Glomerular endothelial cell (primary cell): ENCODE measurements at places on chromosomes 1 and 21. TPM values are rescaled to one million over a fixed set of nuclear protein-coding genes. Genes with fewer than 3 reads are reported as not detected.

FAM177B gene
- total RNA-seq: not detected in 2 replicates

AJAP1 gene
- total RNA-seq: 0.06 and 1.5 TPM in 2 replicates

OXCT2 gene
- 1.2 and 2.5 TPM in 2 replicates for total RNA-seq

GNAT2 gene
- total RNA-seq: not detected in 2 replicates

AMY2B gene
- 0.73 and 5.1 TPM in 2 replicates for total RNA-seq

IGSF3 gene
- 2.8 and 3.7 TPM in 2 replicates for total RNA-seq

DCDC2B gene
- total RNA-seq: not detected in 2 replicates

ATP5PO gene
- 168 and 259 TPM in 2 replicates for total RNA-seq

MROH9 gene
- not detected in 2 replicates for total RNA-seq

MANEAL gene
- 1.1 and 2.2 TPM in 2 replicates for total RNA-seq

LGR6 gene
- total RNA-seq: not detected in 2 replicates

PCBP3 gene
- total RNA-seq: 1.5 and 1.6 TPM in 2 replicates

FAM151A gene
- total RNA-seq: not detected in 2 replicates

SLC44A3 gene
- total RNA-seq: 1.5 and 3.7 TPM in 2 replicates

CITED4 gene
- total RNA-seq: 15.0 and 42.1 TPM in 2 replicates

UMODL1 gene
- total RNA-seq: not detected in 2 replicates

NEGR1 gene
- 2.0 and 2.5 TPM in 2 replicates for total RNA-seq

SAMSN1 gene
- 0.15 and 0.23 TPM in 2 replicates for total RNA-seq

LCE2C gene
- total RNA-seq: not detected in 2 replicates

KRTAP13-1 gene
- not detected in 2 replicates for total RNA-seq

ANGEL2 gene
- total RNA-seq: 14.4 and 43.0 TPM in 2 replicates

TBX19 gene
- 1.1 and 1.2 TPM in 2 replicates for total RNA-seq

SLAMF9 gene
- total RNA-seq: not detected in 2 replicates

OR2L8 gene
- total RNA-seq: not detected in 2 replicates

MATN1 gene
- total RNA-seq: not detected in 2 replicates

CENPF gene
- total RNA-seq: 10.3 and 13.1 TPM in 2 replicates

SPATA45 gene
- not detected in 2 replicates for total RNA-seq

LCE3E gene
- not detected in 2 replicates for total RNA-seq

FCGR2B gene
- total RNA-seq: not detected in 2 replicates

CD1C gene
- total RNA-seq: not detected in 2 replicates

OR10J4 gene
- not detected in 2 replicates for total RNA-seq

RYR2 gene
- total RNA-seq: not detected in 2 replicates

FMOD gene
- 0.93 and 1.8 TPM in 2 replicates for total RNA-seq

PGLYRP3 gene
- total RNA-seq: not detected in 2 replicates

RXFP4 gene
- not detected in 2 replicates for total RNA-seq

KMO gene
- 3.1 TPM in 1 of 2 replicates, not detected in the other for total RNA-seq

CYP4Z1 gene
- not detected in 2 replicates for total RNA-seq

SERPINC1 gene
- total RNA-seq: 0.18 TPM in 1 of 2 replicates, not detected in the other

RGS8 gene
- not detected in 2 replicates for total RNA-seq

ITSN1 gene
- total RNA-seq: 44.3 and 47.9 TPM in 2 replicates

SLC9C2 gene
- total RNA-seq: not detected in 2 replicates

CYP4A22 gene
- total RNA-seq: not detected in 2 replicates

ANGPTL1 gene
- total RNA-seq: not detected in 2 replicates

PYHIN1 gene
- total RNA-seq: not detected in 2 replicates

PRDM16 gene
- total RNA-seq: 0.12 TPM in 1 of 2 replicates, not detected in the other

B3GALT5 gene
- 1.1 and 3.6 TPM in 2 replicates for total RNA-seq

RAB29 gene
- 32.3 and 41.4 TPM in 2 replicates for total RNA-seq

SERTAD4 gene
- 1.6 and 2.4 TPM in 2 replicates for total RNA-seq

FCRL1 gene
- total RNA-seq: not detected in 2 replicates

LHX8 gene
- total RNA-seq: not detected in 2 replicates

DEDD gene
- total RNA-seq: 35.5 and 43.8 TPM in 2 replicates

IL24 gene
- total RNA-seq: not detected in 2 replicates

KISS1 gene
- 8.0 TPM in 1 of 2 replicates, not detected in the other for total RNA-seq

TNFSF4 gene
- 11.7 and 47.3 TPM in 2 replicates for total RNA-seq

POU2F1 gene
- 5.4 and 9.7 TPM in 2 replicates for total RNA-seq

COL9A2 gene
- total RNA-seq: 0.12 and 1.1 TPM in 2 replicates
